ENCODE measurements at places on chromosomes 1 and 21. TPM values are rescaled to one million over a fixed set of nuclear protein-coding genes. Genes with fewer than 3 reads are reported as not detected.

DNA sequence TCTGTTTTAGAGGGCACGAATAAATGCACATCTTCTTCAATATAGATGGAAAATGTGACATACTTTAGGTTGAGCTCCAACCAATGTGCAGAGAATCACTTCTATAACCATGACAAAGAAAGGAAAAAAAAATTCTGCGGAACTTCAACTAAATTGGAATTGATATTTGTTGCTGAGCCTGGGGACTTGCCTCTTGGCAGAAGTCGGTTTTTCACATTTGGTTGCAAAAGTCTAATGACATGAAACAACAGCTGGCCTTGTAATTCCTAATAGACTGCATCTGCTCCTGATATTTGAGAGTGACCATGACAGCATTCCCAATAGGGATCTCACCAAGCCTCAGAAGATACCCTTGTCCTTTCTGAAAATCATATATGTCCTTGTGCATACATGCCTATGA, 112.8 kb downstream of the PRRX1 start:
- DNase-seq = no peak

DNA sequence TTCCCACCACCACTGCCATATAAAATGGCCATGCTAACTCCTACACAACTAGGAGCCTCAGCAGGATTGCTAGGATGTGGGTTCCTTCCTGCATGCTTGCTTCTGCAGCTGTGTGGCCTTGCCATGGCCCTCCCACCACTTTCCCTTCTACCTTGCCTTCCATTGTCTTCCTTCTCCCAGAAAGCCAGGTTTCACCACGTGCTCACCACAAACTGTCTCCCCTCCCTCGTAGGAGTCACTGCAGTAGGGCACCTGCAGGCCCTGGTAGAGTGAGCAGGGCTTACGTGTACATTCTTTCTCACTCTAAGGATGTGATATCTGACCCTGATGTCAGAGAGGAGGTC, 3.7 kb downstream of the C1orf226 start:
- DNase-seq = no peak

- no peak for DNase-seq
These were observed 52.7 kb upstream of the ARHGEF16 start for GRCh38 chr1:3401585-3402257.

DNA sequence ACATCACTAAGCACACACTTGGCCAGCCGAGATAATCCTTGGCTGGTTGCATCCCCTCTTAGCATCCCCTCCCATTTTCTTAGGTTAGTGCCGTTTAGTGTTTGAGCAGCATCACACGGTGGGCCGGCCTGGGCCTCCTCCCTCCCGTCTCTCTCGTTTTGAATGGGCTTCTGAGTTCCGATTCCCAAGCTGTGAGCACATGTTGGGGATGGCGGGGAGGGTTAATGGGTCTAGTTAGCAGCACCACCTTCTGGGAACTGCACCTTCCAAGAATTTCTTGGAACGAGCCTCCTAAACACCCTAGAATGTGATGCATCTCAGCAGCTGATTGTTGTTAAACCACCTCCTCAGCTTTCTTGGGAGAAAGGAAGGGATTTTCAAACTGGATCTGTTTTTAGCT, 73.3 kb downstream of the CNIH3 start:
- no peak for DNase-seq

GORAB gene
- 25.5 TPM for polyA plus RNA-seq

- peak; percentile 12 for DNase-seq
These were observed 102.7 kb downstream of the ZNF281 start for GRCh38 chr1:200306944-200307754.

NHLH1 gene
- 0.22 TPM for polyA plus RNA-seq

MPZ gene
- 3.5 TPM for polyA plus RNA-seq

GRCh38 chr1:115655306-115655663, 13.5 kb downstream of the VANGL1 start:
- DNase-seq = no peak
